ENCODE measurements at places on chromosomes 1 and 21.
A peak's percentile ranks its signal among the peaks of the same experiment; 100 is the strongest.

DNA sequence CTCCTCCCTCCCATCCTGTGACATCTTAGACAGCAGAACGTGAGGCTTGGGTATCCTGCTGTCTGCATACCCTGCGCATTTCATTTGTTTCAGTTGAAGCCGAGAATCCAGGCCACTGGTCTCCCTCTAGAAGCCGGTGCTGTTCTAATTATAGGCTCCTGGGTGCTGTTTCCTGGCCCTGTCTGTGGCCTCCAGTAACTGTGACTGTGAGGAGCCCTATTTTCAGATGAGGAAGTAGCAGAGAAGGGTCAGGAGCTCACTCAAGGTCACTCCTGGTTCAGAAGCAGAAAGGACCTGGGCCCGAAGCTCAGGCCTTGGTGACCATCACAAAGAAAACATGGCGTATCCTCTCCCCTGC lies 24.0 kb downstream of the COQ8A start:
- no peak for DNase-seq

DNA sequence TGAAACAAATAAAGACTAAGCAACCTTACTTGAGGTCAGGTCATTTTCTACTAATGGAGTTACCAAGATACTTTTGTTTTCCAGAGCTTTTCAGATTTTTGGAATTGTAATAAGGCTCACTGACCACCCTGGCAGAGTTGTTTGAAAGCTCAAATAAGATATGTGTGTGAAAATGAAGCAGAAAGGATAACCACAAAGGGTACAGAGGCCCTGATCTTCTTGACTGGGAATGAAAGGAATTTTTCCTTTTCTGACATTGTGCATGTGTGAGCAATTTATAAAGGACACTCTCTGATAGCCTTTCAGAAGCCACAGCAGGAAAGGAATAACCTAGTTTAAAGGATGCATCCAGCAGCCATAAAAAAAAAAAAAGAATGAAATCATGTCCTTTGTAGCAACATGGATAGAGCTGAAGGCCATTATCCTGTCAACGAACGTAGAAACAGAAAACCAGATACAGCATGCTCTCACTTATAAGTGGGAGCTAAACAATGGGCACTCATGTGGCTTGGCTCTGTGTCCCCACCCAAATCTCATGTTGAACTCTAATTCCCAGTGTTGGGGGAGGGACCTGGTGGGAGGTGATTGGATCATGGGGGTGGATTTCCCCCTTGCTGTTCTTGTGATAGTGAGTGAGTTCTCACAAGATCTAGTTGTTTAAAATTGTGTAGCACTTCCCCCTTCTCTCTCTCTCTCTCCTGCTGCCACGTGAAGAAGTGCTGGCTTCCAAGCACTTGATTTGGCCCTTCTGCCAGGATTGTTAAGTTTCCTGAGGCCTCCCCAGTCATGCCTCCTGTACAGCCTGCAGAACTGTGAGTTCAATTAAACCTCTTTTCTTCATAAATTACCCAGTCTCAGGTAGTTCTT lies 3.1 kb upstream of the SRP9 start:
- DNase-seq, result no peak

GRCh38 chr21:45709173-45709572 lies 65.6 kb downstream of the PCBP3 start:
- DNase-seq, result no peak

DNA sequence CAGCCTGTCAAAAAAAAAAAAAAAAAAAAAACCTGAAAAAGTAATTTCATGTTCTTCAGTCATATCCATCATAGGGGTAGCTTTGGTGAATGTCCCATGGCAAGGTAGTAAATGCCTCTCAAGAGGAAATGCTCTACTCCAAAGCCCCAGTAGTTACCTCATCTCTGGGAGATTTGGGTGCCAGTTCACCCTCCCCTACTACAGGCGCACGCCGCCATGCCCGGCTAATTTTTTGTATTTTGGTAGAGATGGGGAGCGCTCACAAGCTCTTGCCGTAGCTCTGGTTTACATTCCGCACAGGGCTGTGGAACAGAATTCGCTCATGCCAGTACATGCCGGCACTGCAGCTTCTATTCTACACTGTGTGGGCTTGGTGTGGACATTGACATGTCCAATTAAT lies 13.7 kb downstream of the PIK3CD start:
- no peak for DNase-seq

DNA sequence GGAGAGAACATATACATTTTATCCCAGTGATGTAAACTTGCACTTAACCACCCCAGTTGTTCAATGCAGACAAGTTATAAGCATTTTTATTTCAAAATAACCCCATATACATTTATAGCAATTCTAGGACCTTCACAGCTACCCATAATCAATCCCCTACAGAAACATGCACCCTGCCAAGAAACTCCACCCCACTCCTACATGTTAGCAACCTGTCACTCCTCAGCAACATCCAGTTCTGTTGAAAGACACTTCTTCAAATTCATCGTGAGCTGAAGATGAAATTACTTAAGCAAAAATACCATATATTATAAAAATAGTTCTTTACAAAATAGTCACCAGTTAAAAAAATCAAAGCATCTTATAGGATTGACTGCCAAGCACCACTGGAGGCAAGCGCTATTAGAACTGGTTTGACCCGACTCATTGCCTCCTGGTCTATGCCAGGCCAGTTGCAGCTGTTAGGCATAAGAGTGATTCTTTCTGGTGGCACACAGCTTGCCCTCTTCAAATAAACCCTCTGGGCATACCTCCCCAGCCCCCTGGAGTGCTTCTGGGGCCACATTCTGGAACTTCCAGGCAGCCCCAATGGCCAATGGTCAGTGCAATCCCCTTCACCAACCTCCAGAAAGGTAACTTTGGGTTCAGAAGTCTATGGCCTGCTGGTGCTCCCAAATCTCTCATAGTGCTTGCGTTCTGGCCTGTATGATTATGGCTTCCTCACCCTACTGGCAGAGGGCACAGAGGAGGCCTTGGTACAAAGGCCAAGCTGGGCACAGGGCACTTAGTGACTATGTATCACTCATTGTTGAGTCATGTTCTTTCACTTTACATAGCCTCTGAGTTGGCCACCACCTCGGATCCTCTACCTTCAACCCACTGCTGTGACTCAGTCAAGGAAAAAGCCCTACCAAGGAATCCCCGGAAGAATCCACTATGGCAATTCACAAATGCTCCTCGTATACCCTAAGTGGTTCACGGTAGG lies 72.2 kb upstream of the RALGPS2 start:
- DNase-seq, result no peak

DNA sequence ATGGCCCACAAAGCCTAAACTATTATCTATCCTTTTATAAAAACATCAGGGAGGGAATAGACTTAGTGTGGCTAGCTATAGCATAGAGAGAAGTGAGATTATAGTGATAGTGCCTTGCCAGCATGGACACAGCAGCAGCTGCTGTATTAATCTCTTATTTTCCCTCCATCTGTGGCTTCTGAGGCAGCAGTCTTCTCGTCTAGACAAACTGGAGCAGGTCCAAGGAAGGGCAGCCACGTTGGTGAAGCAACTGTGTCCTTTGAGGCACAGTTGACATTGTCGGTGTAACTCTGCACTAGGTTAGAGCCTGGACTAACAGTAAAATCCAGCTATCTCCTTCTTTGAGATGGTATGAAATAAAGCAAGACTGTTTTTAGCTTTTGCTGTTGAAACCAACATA lies 131.3 kb downstream of the CACHD1 start:
- DNase-seq, result no peak

DNA sequence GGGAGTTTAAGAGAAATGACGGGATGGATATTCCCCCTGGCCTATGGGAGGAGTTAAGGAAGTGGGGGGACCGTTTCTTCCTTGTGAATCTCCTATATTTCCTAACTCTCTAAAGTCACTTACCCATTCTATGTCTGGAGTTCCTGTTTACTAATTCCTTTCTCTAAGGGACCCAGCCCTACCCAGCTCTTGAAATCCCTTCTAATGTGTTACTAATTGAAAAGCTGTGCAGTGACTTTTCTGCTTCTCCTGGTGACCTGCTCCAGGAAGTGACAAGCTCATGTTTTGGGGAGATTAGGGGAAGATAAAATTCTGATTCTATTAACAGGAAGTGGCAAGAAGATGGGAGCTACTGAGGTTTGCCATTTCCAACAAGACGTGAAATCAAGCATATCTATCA lies 4.0 kb upstream of the SAMSN1 start:
- DNase-seq, result no peak

GRCh38 chr1:63651161-63651701 lies 58.0 kb downstream of the PGM1 start:
- DNase-seq, result no peak

DNA sequence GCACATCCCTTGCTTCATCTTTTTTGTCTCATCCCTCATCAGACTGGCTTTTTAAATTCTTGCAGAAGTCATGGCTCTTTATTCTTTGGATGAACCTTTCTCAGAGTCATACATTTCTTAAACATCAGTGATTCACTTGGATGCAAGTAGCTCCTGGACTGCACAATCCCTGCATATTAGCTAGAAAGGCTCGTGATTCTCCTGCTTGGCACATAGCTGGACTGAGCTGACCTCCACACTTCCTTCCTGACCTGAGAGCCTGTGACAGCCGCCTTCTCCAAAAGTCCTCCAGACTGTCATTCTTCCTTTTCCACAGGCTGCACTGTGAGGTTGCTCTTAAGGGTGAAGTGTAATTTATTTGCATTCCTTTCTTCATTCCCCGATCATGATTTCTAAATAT lies 109.4 kb downstream of the RGL1 start:
- DNase-seq, result no peak

GRCh38 chr1:47755101-47755990 lies 241.8 kb downstream of the TRABD2B start:
- DNase-seq, result peak; percentile 9

DNA sequence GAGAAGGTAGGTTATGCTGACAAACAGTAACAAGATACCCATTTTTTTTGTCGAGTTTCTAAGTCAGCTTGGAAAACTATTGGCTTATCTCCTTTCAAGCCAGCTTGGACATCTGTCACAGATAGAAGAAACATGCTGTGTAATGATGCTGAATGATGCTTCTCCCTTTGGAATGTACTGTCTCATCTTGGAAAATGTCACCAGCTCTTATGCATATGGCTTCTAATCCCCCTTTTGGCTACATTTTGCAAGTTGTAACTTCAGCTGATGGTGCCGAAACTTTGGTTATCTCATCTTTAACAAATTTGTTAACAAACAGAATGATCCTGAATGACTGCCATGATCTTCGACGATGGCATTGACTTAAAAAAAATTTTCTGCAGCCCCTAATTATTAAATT lies 68.8 kb upstream of the ST6GALNAC3 start:
- DNase-seq, result no peak

- DNase-seq, result no peak
Measured at GRCh38 chr1:165389609-165390008, 33.1 kb upstream of the LMX1A start.

DNA sequence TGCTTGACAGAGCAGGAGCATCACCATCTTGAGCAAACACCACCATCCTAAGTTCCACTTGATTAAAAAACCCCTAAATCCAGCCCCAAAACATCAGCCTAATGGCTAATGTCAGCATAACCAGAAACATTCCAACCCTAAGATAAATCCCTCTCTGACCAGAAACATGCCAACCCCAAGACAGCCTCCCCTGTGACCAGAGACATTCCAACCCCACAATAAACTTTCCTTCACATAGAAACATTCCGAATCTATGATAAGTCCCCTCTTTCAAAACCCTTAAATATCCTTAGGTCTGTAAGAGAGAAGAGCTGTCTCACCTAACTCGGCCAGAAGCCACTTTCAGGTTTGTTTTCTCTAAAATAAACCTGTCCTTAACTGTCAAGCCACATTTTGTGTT lies 17.4 kb upstream of the SLC2A5 start:
- no peak for DNase-seq

- no peak for DNase-seq
Measured at GRCh38 chr1:4977701-4978100, 323.3 kb downstream of the AJAP1 start.

- DNase-seq, result no peak
Measured at GRCh38 chr1:116288201-116288598, 84.8 kb upstream of the ATP1A1 start.

DNA sequence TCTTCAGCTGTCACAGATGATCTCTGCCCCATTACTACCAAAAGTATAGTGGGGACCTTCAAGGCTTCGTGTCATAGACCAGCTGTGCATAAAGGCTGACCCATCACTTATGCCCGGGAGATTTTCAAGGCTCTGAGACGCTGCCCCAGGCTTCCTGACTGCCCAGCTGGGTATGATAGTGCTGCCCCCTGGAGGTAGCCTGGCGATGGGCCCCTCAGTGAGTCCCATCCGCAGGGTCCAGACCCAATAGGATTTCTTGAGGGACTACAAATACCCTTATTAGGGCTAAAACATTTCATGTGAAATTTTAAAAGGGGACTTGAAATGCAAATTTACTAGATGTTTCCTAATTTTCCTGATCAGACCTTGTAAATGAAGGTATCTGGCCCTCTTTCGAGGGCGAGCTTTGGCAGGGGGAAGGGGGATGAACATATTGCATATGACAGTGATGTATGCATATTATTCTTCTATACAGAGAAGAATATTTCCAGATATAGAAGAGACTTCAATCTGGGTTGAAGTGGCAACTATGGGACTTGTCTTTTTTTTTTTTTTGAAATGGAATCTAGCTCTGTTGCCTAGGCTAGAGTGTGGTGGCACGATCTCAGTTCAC lies 11.7 kb upstream of the FCMR start:
- peak; percentile 54 for DNase-seq

DNA sequence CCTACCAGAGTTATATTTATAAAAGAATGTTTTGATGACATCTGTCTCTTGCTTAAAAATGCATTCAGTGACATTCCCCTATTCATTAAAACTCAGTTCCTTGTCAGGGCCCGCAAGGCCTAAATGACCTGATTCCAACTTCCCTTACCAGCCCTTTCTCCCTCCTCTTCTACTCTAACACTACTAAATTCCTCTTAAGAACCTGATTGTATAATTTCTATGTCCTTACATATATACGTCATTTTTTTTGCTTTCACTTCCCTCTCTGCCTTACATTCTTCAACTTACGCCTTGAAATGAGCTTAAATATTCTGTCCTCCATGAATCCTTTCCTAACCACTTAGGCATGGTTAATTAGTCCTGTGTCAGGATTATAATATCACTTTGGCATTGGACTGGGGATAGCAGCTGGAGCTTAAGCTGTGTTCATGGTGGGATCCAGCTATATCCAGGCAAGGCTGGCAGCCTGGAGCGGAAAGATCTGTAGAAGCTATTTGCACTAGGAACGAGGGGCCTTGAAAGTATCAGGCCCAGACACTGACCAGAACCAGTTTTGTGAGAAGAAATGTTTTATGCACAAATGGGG lies 360.2 kb upstream of the PTBP2 start:
- DNase-seq, result no peak

GRCh38 chr1:160326418-160326817 lies 16.6 kb downstream of the COPA start:
- DNase-seq, result no peak

DNA sequence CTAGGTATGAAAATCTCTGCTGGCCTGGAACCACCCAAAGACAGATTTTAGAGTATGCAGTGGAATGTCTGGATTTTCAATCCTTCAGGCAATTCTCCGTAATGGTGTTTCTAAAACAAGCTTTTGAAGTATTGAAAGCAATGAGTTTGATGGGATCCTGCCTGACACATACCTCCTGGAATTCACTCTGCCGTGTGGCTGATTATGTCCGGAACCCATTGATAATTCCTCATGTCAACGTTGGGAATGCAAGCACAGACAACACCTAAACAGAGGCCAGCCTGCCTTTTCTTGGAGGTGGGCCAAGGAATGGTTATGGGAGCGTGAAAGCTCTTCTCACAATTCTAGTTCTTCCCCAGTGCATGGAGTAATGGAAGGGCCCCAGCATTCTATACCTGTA lies 168.9 kb upstream of the HMCN1 start:
- no peak for DNase-seq

All from activated T-helper 1 cell treated with Interleukin-2 at 50 U/mL for 16 hours (primary cell).